LHCN-M2 (cell line): ENCODE measurements at places on chromosomes 7 and 10. TPM values are rescaled to one million over a fixed set of nuclear protein-coding genes. Genes with fewer than 3 reads are reported as not detected.

The WNT8B gene
- not detected in 2 replicates for total RNA-seq

The EPHA1 gene
- not detected in 2 replicates for total RNA-seq

DNA sequence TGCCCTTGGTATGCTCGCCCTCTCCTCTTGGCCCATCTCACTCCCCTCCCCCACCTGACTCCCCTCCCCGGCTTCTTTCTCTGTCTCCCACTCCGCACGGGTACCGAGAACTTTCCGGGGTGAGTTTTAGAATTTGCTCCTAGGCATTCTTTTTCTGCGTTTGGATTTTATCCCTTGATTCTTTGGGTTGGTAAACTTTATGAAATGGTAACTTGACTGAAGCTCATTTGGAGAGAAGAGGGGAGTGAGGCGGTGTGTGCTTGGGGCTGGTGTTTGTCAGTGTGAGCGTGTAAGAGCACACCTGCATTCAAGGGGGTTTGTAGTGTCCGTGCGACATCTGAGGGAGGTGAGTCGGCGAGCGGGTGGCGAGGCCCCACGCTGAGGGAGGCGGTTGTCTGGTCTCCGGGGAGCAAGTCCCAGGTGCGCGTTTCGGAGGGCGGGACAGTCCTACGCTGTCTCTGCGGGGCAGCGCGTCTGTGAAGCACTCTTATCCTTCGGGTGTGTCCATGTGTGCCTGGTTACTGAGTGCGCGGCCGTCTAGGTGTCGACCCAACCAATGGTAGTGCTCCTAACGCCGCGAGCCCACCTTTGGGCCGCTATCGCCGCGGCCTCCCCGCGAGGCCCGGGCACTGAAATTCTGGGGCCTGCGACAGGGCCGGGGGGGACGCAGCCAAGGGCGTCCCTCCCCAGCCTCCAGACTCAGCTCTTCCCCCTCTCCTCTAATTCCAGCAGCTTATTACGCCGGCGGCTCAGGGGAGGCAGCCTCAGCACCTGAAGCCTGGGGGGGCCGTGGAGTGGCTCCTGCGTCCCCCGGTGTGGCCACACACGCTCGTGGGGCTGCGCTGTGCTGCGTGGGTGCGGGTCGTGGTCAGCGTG lies 2.6 kb upstream of the ZNF503 start:
- no peak for DNase-seq

DNA sequence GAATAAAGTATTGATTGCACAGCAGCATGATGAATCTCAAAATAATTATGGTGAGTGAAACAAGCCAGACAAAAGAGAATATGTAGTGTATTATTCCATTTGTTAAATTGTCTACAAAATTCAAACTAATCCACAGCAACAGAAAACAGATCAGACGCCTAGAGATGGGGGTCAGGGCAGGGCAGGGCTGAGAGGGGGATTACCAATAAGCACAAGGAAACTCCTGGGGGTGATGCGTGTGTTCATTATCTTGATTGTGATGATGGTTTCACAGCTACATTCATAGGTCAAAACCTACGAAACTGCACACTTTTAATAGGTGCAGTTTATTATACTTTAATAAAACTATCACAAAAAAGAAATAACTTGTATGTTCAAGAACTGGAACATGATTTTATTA lies 132.7 kb upstream of the CDK6 start:
- no peak for DNase-seq

GRCh38 chr10:117547716-117548668 lies 5.4 kb downstream of the EMX2 start:
- DNase-seq: no peak

- no peak for DNase-seq
Measured at GRCh38 chr10:61669849-61670248, 7.1 kb downstream of the CABCOCO1 start.

DNA sequence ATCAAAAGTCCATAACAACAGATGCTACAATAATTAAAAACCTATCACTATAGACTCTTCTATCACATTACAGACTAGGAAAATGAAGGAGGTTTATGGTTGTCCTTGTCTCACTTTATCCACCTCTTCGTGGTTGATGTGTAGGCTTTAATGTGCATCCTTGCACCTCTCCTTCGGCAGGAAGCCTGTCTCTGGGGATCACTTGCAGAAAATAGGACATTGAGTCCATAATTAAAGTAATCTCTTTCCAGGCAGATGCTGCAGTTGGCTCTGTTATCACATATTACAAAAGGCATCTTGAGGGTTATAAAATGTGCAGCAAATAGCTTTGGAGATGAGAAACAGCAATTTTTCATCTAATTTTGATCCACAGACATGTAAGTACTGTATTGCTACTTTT lies 168.4 kb downstream of the RELN start:
- DNase-seq: no peak
